A549 treated with ZK216348 at 1 μM for 4 hours (cell line): ENCODE measurements at places on chromosomes 1 and 21. TPM values are rescaled to one million over a fixed set of nuclear protein-coding genes. Genes with fewer than 3 reads are reported as not detected.

SPATA45 gene
- total RNA-seq = not detected in 5 replicates

CELA2A gene
- not detected in 5 replicates for total RNA-seq

MAB21L3 gene
- total RNA-seq = not detected in 5 replicates

MX2 gene
- not detected in 5 replicates for total RNA-seq

ETV3L gene
- not detected in 5 replicates for total RNA-seq

VWA5B1 gene
- not detected in 5 replicates for total RNA-seq

MR1 gene
- total RNA-seq = 5.3 to 7.4 TPM (median 6.4 TPM) in 5 replicates

IRF6 gene
- 0.05 to 0.18 TPM (median 0.17 TPM) in 5 replicates for total RNA-seq

BNIPL gene
- 0.07 to 0.27 TPM (median 0.09 TPM) in 3 of 5 replicates, not detected in the others for total RNA-seq

OR2T29 gene
- total RNA-seq = not detected in 5 replicates
